ENCODE measurements at places on chromosomes 16 and 17.
A peak's percentile ranks its signal among the peaks of the same experiment; 100 is the strongest.

- no peak for DNase-seq
Measured at GRCh38 chr16:64914-65255, 7.5 kb downstream of the RHBDF1 start.

GRCh38 chr17:80097127-80097621, 4.2 kb upstream of the GAA start:
- no peak for DNase-seq

GRCh38 chr16:1152123-1152638, 725 bp upstream of the CACNA1H start:
- peak; percentile 20 for DNase-seq

DNA sequence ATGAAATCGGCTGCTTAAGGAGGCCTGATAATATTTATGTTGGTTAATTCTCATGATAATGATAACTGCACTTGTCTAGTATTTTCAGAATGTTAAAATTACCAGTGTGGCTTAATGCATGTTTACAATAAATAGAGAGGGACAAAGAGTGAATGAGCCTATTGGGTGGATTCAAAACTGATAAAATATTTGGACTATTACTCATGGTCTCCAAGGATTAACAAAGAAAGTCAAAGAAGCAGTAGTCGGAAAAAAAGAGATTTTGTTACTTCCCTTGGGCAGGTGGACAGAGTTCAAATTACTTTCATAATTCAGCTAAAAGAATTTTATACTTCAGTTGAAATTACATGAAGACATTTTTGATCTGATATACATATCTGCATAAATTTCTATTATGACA, 258.2 kb upstream of the PMFBP1 start:
- DNase-seq = no peak

DNA sequence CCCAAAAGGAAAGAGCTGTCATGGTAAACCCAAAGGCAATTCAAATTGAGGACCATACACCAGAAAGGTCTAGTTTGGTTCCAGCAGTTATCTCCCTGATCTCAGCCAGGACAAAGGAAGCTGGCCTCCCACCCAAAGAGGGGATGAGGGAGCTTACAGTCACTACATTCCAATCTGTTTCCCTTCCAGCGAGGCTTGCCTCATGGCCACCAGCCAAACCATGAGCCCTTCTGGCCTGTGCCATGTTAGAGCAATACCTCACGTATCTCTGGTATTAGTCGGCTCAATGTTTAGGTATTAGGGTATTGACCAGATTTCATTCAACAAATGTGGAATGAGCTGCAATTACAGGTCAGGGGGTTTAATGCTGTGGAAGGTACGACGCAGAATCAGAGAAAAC, 8.4 kb downstream of the NDUFAB1 start:
- DNase-seq = no peak

DNA sequence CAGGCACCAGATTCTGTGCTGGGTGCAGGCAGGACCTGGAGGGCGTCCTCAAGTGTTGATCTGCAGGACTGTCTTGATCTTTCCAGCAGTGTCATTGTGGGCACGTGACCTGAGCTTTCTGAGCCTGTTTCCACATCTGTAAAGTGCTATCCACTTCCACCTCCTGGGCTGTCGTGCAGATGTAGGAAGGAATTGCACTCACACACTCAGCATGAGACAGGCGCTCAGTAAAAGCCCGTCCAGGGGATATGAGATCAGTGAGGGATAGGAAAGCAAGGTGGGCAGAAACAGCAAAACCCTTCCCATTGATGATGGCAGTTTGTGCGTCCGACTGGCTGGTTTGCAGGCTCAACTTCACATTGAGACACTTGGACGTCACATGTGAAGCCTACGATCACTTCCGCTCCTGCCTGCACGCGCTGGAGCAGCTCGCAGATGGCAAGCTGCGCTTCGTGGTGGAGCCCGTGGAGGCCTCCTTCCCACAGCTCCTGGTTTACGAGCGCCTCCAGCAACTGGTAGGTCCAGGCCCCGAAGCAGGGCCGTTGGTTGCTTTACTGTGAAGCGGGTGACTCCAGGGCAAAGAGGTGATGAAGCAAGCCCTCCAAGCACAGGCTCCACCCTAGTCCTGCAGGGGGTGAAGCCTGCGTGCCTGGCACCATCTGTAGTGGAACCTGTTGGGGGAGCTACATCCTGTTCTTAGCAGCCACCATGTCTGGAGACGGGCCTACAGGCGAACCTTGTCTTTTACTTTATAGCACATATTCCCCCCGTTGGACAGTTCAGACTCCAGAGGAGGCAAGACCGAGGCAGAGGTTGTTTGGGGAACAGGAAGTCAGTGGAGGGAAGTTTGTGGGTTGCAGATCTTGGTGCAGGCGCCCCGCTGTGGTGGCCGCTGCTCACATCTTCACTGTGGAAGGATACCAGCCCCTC, 23.0 kb downstream of the METTL22 start:
- no peak for DNase-seq

GRCh38 chr16:57979006-57979585, 8.2 kb upstream of the CNGB1 start:
- no peak for DNase-seq

DNA sequence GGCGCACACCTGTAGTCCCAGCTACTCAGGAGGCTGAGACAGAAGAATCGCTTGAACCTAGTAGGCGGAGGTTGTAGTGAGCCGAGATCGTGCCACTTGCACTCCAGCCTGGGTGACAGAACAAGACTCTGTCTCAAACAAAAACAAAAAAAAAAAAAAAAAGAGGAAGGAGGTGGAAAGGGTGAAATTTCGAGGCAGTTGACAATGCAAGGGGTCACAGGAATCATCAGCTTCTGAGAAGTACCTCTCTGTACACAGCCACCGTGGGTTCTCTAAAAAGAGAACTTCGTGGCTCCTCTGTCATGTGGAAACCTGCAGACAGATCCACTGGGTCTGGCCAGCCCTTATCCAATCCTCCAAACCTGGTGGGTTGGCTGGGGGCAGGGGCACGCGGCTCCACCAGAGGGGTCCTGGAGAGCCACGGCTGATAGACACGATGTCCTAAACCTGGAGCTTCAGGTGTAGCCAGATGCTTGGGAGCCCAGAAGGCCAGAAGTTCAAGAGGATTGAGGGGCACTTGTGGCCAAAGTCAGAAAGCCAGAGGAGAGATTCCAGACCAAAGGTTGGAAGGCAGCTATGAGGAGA, 540 bp upstream of the CD300LF start:
- DNase-seq = no peak

GRCh38 chr17:81240761-81241160, 1.6 kb downstream of the NDUFAF8 start:
- no peak for DNase-seq

GRCh38 chr16:25679511-25679910, 12.2 kb upstream of the HS3ST4 start:
- no peak for DNase-seq

DNA sequence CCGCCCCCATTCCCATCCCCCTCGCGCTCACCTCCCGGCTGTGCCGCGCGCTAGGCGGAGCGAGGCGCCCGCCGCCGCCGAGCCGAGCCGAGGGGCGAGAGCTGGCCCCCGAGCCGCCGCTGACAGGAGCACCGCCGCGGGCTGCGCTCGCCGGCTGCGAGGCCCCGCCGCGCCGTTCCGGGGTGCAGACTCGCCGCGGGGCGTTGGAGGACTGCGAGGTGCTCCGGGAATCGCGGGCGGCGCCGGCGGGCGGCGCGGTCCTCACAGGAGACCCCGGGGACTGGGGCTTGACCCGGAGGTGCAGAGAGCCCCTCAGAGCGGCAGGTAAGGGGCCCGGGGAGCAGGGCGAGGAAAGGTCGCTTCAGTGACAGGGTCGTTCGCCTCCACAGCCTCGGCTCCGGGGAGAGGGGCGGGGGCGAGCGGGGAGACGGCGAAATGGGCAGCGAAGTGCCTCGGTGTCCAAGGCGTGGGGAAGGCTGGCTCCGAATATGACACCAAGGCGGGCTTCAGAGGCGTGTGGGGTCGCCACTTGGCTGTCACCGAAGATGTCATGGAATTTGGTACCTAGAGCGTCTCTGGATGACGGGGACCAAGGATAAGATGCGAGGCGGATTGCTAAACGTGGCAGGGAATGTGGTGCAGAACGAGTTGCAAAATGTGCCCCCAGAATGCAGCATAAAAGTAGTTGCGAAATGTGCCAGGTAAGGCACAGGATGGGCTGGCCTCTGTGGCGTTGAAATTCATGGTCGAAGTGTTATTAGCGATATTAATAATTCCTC, 580 bp downstream of the TANC2 start:
- peak; percentile 27 for DNase-seq

- no peak for DNase-seq
Measured at GRCh38 chr16:68764862-68765261, 27.8 kb downstream of the CDH1 start.

DNA sequence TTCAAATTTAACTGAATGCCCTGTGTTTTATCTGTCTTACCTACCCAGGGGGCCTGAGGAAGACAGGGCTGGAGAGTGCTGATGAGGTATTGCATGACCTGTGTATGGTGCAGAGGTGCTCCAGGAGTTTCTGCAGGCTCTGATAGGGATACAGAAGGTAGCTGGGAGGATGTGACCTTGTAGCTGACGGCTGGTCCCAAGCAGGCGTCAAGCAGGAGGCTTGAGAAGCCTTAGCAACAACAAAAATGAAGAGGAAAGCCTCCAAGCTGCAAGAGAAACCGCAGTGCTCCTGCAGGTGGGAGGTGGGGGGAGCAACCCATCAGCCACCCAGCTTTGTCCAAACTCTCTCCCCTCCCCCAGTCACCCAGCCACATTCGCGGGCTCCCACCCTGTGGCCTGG, 40.4 kb downstream of the LAT start:
- no peak for DNase-seq

DNA sequence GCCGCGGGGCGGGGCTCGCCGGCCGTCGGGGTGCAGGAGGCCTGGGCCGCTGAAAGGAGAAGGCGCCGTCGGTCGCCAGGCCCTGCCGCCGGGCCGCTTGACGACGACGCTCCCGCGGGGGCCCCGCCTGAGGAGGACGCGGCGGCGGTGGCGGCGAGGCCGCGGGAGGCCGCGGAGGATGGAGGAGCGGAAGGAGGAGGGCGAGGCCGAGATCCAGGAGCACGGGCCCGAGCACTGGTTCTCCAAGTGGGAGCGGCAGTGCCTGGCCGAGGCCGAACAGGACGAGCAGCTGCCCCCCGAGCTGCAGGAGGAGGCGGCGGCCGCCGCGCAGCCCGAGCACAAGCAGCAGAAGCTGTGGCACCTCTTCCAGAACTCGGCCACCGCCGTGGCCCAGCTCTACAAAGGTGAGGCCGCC, 430 bp downstream of the HAPSTR1 start:
- DNase-seq = no peak

DNA sequence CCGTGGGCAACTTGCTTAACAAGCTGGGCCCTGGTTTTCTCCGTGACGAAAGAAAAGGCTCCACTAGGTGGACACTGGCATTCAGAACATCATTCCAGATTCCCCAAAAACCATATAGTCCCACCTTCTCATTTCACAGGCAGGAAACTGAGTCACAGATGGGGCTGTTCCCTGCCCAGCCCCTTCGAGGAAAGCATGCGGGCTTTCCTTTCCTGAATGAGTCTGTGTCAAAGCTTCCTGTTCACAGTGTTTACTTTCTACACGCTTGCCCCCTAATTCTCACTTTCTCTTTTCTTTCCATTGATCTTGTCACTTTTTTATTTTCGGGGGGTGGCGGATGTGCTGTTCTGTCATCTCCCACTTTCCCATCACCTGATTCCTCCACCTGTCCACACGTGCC, 10.3 kb upstream of the LGALS9 start:
- DNase-seq = no peak

DNA sequence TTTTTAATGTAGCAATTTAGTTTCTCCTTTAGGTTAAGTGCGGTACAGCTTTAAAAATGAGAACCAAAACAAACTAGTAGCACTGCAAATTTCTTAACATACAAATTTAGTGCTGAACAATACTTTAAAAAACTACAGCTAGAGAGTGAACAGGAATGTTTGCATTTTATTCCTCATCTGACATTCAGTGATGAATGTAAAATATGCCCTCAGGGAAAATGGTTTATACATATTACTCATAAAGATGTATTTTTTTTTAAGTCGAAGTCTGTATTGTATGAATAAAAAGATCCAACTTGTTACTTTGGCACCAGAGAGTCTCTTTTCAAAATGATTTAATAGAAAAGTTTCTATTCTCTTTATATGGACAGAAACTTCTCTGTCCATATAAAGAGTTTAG, 96.8 kb downstream of the BRIP1 start:
- no peak for DNase-seq

- DNase-seq = no peak
Measured at GRCh38 chr17:21523497-21524210, 147.5 kb downstream of the KCNJ12 start.

DNA sequence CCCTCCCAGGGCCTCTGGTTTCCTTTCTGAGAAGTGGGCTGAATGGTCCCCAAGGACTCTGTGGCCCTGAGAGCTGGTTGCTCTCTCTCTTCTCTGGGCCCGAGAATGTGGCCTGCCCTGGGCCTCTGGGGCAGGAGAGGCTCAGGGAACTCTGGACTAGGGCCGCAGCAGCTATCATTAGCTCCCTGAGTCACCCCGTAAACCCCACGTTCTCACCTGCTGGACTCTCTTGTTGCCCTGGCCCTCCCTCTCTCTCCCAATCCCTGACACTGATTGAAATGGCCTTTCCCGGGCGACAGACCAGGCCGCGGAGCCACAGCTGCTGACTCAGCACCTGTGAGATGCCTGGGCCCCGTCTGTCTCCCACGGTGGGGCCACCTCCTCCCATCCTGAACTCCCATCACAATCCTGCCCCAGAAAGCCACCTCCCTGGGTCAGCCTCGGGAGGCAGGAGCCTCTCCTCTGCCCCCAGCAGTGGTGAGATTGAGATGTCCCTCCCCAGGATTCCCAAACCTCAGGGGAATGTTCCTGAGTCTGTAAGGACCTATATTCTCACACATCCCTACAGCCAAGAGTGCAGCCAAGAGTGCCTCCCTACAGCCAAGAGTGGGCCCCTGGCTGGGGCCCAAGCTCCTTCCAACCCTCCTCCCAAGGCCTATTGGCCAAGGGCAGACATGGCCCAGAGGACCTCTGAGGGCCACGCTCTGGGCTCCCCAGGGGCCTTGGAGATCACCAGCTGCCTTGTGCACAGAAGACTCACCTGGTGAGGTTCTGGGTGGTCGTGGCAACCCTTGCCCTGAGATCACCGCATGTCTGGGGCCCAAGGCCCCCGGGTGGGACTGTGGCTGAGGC, 470 bp downstream of the TRPV3 start:
- DNase-seq = no peak

All from stimulated activated CD8-positive, alpha-beta memory T cell treated with anti-CD3 and anti-CD28 coated beads, Interleukin-12 subunit alpha, Interleukin-12 subunit beta, amount 100 ng/mL, for 1 hour (primary cell).